ENCODE measurements at places on chromosomes 5 and 9.
A peak's percentile ranks its signal among the peaks of the same experiment; 100 is the strongest.

GRCh38 chr5:56668996-56669395, 146.4 kb upstream of the MAP3K1 start:
- peak; percentile 52 for DNase-seq

- peak; percentile 75 for DNase-seq
Observed at GRCh38 chr5:34898258-34898895, 16.9 kb downstream of the RAD1 start.

DNA sequence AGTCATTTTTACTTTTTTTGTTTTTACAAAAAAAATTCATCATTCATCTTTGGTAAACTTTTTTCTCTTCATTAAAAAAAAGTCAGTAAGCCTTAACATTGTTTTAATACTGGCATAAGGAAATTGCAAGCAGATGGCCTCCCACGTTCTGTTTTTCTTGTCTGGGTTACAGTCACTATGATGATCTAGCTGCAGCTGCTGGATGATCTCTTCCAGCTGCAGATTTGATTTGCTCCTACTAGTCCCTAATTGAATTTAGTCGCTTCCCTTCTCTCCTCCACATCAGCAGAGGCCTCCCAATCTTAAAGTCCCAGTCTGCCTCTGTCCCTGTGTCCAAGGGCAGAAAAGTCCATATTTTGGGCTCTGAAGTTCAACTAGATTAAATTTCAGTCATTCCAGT, 106.8 kb upstream of the PTGER4 start:
- DNase-seq = no peak

GRCh38 chr5:132776131-132776937, 705 bp downstream of the SEPTIN8 start:
- DNase-seq = peak; percentile 49

GRCh38 chr5:95779611-95780010, 42.9 kb downstream of the GLRX start:
- DNase-seq = no peak

GRCh38 chr9:86349271-86349670, 4.9 kb downstream of the TUT7 start:
- no peak for DNase-seq

- DNase-seq = peak; percentile 28
Observed at GRCh38 chr9:111598733-111599091, 735 bp downstream of the PTGR1 start.

- DNase-seq = no peak
Observed at GRCh38 chr9:129934780-129935179, 99.5 kb downstream of the USP20 start.

DNA sequence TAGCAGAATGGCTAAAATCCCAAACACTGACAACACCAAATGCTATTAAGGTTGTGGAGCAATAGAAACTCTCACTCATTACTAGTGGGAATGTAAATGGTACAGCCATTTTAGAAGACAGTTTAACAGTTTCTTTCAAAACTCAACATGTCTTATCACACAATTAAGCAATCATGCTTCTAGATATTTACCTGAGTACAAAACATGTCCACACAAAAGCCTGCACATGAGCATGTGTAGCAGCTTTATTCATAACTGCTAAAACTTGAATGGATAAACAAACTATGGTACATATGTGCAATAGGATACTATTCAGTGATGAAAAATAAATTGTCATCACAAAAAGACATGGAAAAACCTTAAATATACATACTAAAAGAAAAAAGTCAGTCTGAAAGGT, 31.5 kb downstream of the SLC25A46 start:
- no peak for DNase-seq

GRCh38 chr9:106953174-106953573, 90.2 kb downstream of the ZNF462 start:
- no peak for DNase-seq

DNA sequence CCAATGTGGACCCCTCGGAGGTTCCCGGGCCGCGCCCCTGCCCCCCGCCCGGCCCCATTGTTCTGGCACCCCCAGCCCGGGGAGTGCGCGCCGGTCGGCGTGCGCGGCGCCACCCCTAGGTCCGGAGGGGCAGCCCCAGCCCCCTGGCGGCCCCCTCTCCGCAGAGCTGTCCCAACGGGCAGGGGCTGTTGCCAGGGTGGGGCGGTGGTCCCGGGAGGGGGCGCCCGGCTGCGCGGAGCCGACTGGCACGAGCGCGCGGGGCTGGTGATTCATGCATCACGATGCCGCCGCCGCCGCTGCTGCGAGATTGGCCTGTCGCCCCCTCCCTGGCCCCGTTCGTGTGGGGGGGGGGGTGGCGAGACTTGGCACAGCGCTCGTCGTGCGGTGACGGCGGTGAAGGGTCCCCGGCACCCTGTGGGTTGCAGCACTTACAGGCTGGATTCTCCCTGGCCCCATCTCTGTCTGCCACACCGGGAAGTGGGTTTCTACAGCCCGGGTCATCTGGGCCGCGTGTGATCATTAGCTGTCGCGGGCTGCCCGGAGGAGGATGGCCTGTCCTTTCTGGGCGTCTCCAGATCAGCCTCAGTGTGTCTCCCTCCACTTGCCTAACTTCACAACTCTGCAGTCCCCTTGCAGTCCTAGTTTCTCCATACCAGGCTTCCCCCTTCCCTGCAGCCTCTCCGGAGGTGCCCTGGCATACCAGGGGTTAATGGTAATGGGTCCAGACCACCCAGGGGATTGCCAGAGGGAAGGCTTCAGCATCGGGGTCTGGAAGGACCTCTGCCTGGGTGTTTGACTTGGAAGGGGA, 858 bp downstream of the NCS1 start:
- peak; percentile 46 for DNase-seq

DNA sequence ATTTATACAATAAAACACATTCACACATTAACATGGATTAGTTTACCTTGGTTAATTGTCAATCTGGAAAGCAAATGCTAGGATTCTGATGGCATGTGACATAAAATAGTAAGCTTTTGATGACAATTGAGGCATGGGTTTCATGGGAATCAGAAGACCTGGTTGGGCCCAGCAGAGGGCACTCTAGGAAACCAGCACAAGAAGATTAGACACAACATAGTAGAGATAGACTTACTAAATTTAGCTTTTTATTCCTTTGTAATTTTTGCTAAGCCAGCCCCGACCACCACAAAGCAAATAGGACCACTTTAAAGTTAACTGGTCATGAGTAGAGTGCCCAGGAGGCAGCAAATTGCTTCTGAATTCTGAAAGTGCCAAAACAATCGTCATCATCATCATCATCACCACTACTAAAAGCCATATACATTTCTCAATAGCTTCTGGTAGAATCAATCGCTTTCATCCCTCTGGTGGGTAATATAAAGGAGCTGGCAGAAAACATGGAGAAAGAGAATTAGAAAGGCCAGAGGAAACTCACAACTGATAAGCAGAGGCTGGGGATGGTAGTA, 163.2 kb downstream of the ARRDC3 start:
- peak; percentile 16 for DNase-seq

- peak; percentile 79 for DNase-seq
Observed at GRCh38 chr5:179275941-179276837, 69.1 kb downstream of the ADAMTS2 start.

DNA sequence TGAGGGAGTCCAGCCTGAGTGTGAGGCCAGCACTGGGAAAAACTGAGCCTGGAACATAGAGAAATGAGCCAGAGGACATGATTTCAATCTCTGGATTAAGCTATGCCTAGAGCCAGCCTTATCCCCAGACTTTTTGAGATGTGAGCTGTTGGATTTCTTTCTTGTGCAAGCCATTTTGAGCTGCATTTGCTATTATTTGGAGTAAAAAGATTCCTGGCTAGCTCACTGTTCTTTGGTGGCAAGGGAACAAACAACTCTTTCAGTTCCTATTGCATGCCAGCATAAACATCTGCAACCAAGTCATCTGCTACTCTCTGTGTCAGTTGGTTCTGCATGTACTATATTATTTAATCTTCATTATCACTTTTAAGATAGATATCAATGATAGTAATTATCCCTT, 70.1 kb upstream of the MAN2A1 start:
- DNase-seq = no peak

- DNase-seq = no peak
Observed at GRCh38 chr5:169763376-169764017, 126.4 kb downstream of the DOCK2 start.

GRCh38 chr9:33272061-33272460, 7.2 kb downstream of the CHMP5 start:
- DNase-seq = no peak

DNA sequence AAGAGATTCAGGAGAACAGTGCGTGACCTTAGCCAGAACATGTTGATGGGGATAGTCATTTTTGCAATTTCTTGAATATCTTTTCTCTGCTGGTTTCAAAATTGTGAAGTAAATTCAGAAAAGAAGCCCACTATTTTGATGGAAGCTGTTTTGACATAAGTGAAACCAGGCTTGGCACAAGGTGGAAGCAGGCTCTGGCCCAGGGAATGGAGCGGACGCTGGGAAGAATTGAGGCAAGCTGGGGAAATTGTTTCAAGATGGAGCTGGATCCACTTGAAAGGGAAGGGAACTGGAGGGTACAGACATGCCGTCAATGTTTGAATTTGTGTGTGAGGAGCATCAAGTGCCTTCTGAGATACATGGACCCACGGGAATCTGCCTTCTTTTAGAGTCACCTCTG, 207.2 kb downstream of the GOLPH3 start:
- no peak for DNase-seq

- DNase-seq = peak; percentile 4
Observed at GRCh38 chr5:98200726-98201541, 572.5 kb upstream of the RGMB start.

DNA sequence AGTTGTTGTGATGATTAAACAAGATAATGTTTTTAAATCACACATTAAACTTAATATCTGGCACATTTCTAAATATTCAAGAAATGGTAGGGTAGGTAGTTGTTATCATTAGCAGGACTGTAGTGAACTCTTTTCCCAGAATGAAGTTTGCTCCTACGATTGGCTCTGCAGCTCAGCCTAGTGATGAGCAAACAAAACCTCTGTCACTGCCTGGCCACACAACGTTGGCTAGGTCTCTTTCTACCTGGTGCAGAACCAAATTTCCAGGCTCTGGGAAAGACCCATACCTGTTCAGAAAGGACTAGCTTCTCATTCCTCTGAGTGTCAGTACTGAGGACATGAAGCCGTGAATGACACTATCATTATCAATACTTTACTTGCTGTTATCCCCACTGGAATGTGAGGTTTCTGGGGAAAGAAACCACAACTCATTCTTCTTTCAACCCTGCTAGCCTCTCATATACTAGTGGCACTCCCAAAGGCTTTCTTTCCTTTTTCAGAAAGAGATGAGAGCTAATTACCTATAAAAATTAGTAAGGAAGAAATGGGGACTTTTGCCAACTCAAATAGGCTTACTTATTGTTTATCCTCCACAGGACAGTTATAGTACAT, 219.3 kb upstream of the TRIM32 start:
- no peak for DNase-seq

- DNase-seq = no peak
Observed at GRCh38 chr5:94218374-94218773, 400.0 kb downstream of the KIAA0825 start.

GRCh38 chr9:11352612-11353011, 739.8 kb upstream of the PTPRD start:
- no peak for DNase-seq

DNA sequence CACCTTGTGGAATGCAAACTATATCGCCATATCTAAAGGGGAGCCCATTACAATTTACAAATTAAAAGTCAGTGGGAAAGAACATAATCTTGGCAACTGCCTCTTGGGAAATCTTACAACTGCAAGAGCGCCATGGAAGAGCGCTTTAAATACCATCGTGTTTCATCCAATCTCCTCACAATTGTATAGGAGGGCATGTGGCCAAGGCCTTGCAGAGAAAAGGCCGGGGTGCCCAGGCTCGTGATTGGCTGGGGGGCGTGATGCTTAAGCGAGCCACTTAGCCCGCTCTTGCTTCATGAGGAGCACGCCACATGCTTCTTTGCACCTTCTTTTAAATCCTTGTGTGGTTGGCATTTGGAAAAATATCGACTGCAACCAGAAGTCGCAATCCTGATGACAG, 69.8 kb upstream of the NFIB start:
- DNase-seq = no peak

DNA sequence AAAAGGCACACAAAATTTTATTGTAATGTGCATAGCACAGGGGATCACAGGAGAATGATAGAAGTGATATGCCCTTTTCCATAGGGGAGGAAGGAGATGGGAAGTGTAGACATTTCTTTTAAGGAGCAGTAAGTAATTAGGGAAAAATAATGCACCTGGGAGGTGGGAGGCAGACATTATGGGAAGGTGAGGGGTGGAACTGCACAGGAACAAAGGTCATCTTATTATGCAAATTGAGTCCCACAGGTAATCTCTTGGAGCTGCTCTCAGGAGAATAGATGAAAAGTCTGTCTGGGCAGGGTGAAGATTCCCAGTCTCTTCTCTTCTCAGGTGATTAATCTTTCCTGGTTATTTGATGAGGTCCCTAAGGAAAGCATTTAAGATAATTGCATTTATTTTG, 331.5 kb downstream of the ENC1 start:
- no peak for DNase-seq

GRCh38 chr5:96338624-96339415, 94.2 kb downstream of the PCSK1 start:
- DNase-seq = no peak

DNA sequence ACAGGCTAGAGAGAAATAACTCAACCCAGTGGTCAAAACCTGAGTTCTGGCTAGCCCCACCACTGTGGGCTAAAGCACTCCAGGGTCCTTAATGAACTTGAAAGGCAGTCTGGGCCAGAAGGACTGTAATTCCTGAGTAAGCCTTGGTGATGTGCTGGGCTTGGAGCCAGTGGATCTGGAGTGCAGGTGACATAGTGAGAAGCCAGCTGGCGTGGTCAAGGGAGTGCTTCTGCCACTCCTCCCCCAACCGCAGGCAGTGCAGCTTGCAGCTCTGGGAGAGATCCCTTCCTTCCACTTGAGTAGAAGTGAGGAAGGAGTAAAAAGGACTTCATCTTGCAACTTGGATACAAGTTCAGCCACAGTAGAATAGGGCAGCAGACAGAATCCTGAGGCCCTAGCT, 424.0 kb downstream of the CDH18 start:
- DNase-seq = no peak

Measured in ELF-1 (cell line).